M059J (cell line): ENCODE measurements at places on chromosomes 12 and 14.

DNA sequence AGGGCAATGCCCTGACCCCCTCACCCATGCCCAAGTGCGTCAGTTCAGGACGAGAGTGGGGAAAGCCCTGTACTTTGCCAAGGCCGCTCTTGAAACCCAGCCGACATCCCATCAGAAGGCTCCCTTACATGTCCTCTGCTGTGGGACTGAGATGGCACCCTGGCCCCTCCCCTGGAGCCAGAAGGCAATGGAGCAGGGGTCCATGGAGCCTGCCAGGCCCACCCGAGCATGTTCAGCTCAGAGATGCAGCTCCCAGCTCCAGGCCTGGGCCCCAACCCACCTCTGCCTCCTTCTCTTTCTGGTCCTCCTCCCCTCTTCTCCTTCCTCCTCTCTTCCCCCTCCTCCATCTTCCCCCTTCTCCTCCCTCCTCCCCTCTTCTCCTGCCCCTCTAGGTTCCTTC is 95.5 kb downstream of the PAPOLA start:
- no peak for DNase-seq

DNA sequence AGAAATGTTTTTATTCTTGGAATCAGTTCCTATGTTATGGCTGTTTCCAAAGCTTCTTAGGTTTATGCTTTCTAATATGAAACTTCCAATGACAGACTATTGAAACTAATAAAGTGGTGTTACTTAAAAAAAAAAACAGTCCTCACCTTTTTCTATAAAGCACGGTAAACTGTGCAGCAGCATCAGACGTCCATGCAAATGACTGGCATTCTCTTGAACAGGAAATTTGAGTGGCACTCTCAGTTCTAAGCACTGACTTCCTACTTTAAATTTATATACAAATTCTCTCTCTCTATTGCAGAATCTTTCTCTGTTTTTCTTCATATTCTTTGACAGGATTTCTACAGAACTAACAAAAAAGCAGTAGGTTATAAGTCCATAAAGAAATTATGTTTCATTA is 2.8 kb upstream of the RAD51AP1 start:
- no peak for DNase-seq

DNA sequence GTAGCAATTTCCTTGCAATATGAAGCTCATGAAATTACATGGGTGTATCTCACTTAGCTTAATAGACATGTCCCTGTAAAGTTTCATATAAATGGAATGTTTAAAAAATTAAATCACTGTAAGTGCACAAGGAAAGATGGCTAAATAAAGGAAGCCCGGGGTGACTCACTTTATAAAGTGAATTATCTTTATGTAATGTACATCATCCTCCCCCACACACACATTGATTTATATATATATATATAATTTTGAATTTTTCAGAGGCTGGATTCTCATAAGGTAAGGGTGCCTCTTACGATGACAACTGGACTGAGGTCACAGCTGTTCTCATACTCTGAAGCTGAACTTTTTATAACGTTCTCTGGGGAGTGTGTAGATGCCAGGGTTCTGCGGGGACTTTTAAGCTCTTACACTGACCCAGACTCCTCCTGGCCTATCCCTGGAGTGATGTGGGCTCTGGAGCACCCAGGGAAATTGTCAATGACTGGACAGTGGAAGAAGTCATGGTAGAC is 108.7 kb upstream of the HIF1A start:
- peak; percentile 52 for DNase-seq

DNA sequence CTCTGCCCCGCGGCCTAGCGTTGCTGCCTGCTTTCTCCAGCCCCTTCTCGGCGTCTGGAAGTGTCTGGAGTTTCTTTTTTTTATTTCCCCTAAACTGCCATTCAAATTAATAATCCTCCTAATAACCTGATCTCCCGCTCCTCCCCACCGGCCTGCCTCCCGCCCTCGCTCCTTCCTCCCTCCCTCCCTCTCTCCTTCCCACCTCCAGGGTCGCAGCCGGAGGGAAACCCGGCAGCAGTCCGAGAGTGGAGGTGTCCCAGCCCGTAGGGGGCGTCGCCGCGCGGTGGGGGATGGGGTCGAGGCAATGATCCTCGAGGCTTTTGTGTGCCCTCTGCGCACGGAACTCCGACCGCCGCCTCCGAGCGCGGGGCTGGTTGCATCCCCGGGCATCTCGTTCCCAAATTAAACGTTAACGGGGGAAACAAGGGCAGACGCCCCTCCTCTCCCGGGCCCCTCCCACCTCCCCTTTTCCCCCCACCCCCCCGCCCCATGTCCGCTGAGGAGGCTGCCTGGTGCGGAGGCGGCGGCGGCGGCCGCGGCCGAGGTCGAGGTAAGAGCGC is 1.0 kb upstream of the SOCS2 start:
- peak; percentile 84 for DNase-seq

GRCh38 chr14:89241934-89242651 is 174.9 kb downstream of the FOXN3 start:
- no peak for DNase-seq

DNA sequence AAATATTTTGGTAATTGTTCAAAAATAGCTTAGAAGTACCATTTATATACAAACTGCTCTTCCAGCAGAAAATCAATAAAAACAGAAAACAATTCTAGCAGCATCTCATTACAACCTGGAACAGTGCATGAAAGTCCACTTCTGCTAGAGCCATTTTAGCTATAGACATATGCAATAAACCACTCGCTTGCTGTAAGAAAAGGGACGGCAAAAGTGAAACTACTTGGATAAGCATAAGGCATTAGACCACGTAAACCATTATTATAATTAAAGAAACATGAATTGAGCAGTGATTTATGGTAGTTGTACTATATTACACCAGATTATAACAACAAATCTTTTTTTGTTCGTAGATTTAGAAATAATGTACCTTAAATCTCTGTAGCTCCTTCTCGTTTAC is 48.7 kb downstream of the LRIG3 start:
- no peak for DNase-seq

DNA sequence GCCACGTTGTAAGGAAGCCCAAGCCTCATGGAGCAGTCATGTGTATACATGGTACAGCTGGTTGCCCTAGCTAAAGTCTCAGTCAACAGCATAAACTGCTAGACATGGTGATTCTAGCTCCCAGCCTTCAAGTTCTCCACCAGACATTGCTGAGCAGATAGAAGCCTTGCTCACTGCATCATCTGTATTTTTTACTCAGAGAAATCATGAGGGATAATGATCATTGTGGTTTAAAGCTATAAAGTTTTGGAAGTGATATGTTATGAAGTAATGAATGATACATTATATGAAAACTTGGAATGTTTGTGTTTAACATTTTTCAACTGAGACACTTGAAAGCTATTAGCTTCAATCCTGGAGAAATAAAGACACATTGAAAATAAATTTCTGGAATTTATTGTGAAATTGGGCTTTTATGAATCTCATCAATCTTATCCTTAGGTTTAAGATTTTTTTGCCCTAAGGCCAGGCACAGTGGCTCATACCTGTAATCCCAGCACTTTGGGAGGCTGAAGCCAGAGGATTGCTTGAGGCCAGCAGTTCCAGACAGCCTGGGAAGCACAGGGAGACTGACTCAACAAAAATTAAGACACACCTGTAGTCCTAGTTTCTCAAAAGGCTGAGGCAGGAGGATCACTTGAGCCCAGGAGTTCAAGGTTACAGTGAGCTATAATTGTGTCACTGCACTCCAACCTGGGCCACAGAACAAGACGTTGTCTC is 5.6 kb upstream of the NFATC4 start:
- no peak for DNase-seq

DNA sequence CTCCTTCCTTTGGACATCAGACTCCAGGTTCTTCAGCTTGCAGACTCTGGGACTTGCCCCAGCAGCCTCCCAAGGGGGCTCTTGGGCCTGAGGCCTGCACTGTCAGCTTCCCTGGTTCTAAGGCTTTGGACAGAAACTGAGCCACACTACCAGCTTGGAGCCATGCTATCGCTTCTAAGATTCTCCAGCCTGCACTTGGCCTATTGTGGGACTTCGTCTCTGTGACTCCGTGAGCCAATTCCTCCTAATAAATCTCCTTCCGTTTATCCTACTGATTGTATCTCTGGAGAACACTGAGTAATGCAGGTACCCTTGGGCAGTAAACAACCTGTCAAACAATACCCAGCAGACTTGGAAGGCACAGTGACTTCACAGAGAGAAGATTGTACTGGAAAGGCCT is 24.9 kb upstream of the RHOJ start:
- DNase-seq: no peak

GRCh38 chr14:64475585-64476273 is 10.4 kb downstream of the AKAP5 start:
- no peak for DNase-seq

DNA sequence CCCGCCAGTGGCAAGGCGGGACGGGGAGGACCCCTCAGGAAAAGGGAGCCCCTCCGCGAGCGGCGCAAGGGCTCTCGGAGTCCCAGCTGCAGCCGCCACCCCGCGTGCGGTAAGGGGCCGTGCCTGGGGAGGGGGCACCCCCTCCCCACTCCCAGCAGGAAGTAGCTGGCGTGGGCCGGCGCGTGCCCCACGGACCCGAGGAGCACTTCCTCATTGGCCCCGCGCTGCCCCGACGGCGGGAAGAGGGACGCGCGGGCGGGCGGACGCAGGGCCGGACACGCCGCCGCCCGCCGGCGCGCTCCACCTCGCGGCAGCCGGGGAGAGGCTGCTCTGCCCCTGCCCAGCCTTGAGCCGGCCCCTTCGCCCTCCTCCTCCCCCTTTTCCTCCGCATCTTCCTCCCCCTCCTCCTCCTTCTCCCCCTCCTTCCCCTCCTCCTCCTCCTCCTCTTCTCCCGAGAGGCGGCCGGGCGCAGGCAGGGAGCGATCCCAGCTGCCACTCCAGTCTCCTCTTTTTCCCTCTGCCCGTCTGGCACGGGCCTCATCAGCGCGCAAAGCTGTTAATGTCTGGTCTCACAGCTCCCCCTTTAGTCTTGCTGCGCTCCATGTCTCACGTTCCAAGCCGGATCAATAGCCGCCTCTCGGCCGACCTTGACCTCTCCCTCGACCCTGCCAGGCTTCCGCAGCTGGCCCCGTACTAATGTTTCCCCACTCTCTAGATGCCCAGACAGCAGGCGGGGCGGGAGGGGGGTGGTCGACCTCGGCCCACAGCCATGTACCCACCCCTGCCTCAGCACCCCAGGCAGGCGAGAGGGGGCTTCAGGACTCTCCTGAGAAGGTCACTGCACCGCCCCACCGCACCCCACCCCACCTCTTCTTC is 2.6 kb upstream of the BCL11B start:
- DNase-seq: peak; percentile 60

- DNase-seq: peak; percentile 89
Measured at GRCh38 chr12:96194971-96195844, 1.0 kb downstream of the ELK3 start.

GRCh38 chr12:24393071-24393470 is 443.6 kb upstream of the SOX5 start:
- DNase-seq: no peak

GRCh38 chr14:41297576-41298327 is 308.9 kb upstream of the LRFN5 start:
- peak; percentile 0 for DNase-seq

DNA sequence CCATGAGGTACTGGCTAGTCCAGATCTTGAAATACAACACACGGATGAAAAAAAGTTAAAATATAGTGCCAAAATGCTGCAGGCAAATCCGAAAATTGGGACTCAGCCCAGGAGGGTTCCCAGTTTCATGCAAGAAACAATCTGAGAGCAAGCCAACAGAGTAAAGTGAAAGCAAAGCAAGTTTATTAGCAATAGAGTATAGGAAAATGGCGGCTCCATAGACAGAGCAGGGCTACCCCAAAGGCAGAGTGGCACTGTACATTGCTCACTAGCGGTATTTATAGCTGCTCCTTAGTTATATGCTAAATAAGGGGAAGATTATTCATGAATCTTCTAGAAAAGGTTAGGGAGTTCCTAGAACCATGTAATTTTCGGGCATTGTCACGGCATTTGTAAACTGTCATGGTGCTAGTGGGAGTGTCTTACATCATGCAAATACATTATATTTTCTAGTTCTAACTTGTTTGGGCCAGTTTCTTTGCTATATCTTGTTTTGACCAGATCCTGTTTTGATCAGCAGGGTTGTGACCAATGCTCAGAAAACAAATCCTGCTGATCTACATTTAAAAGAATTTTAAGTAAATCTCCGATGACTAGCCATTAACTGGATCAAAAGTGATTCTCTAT is 29.1 kb downstream of the RECQL start:
- no peak for DNase-seq

GRCh38 chr14:37253905-37254304 is 56.2 kb downstream of the MIPOL1 start:
- peak; percentile 28 for DNase-seq

GRCh38 chr14:103232031-103232808 is 101.8 kb upstream of the EIF5 start:
- no peak for DNase-seq

DNA sequence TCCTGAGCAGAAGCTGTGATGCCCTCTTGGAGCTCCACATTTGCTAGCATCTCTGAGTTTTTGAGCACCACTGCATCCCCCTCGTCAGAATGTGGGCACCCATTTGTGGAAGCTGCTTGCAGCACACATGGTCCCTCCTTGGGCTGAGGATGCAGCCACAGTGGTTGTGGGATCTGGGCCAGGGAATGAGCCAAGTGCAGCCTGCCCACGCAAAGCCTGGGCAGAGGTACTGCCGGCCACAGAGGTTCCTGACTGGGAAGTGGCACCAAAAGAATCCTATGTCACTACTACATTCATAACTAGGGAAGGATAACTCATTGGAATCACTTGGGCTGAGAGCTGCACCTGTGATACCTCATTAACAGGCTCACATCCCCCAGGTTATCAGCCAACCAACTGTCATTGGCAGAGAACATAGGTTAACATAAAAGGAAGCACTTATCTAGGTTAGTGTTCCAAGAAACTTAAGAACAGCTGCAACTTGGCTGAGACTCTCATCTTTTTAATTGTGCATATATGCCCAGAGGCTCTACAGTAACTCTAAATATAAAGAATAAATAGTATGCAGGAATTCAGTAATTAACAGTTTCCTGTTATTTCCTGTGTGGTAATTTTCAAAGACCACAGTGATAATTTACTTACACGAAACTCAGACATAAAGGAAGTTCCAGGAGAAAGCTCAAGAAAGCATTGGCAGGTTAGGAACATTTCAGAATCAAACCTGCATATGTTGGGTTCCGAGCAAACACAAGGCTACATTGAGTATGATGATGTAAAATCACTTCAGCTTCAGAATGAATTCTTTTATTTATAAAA is 145.3 kb downstream of the BCAT1 start:
- DNase-seq: peak; percentile 12

- DNase-seq: no peak
Measured at GRCh38 chr12:69846976-69847375, 21.9 kb downstream of the MYRFL start.

- no peak for DNase-seq
Measured at GRCh38 chr12:108642269-108642870, 8.7 kb upstream of the SELPLG start.
